ENCODE measurements at places on chromosomes 4 and X. TPM values are rescaled to one million over a fixed set of nuclear protein-coding genes. Genes with fewer than 3 reads are reported as not detected.

SCML2 gene
- polyA plus RNA-seq = 2.9 TPM

STK32B gene
- polyA plus RNA-seq = 6.6 TPM

NAP1L3 gene
- polyA plus RNA-seq = 0.49 TPM

ARHGEF9 gene
- polyA plus RNA-seq = 18.3 TPM

RRH gene
- polyA plus RNA-seq = 0.15 TPM

FOXR2 gene
- polyA plus RNA-seq = not detected

SSX3 gene
- not detected for polyA plus RNA-seq

FAM184B gene
- polyA plus RNA-seq = 0.04 TPM

GLOD5 gene
- 0.57 TPM for polyA plus RNA-seq

SUPT20HL1 gene
- not detected for polyA plus RNA-seq

GLRA2 gene
- not detected for polyA plus RNA-seq

SPANXN2 gene
- not detected for polyA plus RNA-seq

DUX4 gene
- polyA plus RNA-seq = not detected

CLDN22 gene
- not detected for polyA plus RNA-seq

MECP2 gene
- polyA plus RNA-seq = 17.7 TPM

ABCG2 gene
- 0.23 TPM for polyA plus RNA-seq

VEGFD gene
- 1.3 TPM for polyA plus RNA-seq

IRS4 gene
- not detected for polyA plus RNA-seq

SMS gene
- 19.6 TPM for polyA plus RNA-seq

RBM46 gene
- 0.04 TPM for polyA plus RNA-seq

FANCB gene
- 0.08 TPM for polyA plus RNA-seq

AKAP4 gene
- polyA plus RNA-seq = not detected

MSANTD1 gene
- 2.9 TPM for polyA plus RNA-seq

CXXC4 gene
- 3.5 TPM for polyA plus RNA-seq

RTL9 gene
- 0.05 TPM for polyA plus RNA-seq

SMIM43 gene
- polyA plus RNA-seq = not detected

CENPVL1 gene
- polyA plus RNA-seq = not detected

WWC2 gene
- 6.6 TPM for polyA plus RNA-seq

EXOC1L gene
- polyA plus RNA-seq = not detected

F8A3 gene
- polyA plus RNA-seq = not detected

MYL5 gene
- 29.3 TPM for polyA plus RNA-seq

ITGB1BP2 gene
- polyA plus RNA-seq = 1.1 TPM

CPLX1 gene
- polyA plus RNA-seq = 6.3 TPM
